A172 (cell line): ENCODE measurements at places on chromosomes 5 and 9.

GRCh38 chr9:35102465-35102768 is 514 bp downstream of the STOML2 start:
- no peak for DNase-seq

GRCh38 chr5:61322738-61323725 is 9.0 kb upstream of the ZSWIM6 start:
- DNase-seq, result peak; percentile 45

GRCh38 chr5:143397302-143398052 is 6.0 kb downstream of the NR3C1 start:
- no peak for DNase-seq

DNA sequence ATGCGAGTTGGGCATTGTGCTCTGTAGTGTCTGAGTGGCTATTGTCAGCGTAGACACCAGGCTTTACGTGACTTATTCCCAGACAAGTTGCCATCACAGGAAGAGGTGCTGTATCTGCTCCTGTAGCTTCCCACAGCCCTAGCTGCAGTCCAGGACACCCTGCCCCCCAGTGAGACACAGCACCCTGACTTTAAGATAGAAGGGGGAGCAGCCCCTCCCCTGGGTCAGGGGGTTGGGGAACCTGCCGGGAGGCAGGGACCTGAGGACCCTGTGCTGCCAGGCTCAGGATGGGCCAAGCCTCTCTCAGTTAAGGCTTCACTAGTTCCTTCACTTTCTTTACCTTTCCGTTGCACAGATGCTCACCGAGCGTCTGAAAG is 75.4 kb downstream of the NEK6 start:
- no peak for DNase-seq

- no peak for DNase-seq
These were observed 16.9 kb upstream of the CPLX2 start for GRCh38 chr5:175854231-175855040.

- DNase-seq, result peak; percentile 45
These were observed 459.7 kb downstream of the BNC2 start for GRCh38 chr9:16410601-16411280.

- no peak for DNase-seq
These were observed 392.6 kb upstream of the BRINP1 start for GRCh38 chr9:119761812-119762211.

DNA sequence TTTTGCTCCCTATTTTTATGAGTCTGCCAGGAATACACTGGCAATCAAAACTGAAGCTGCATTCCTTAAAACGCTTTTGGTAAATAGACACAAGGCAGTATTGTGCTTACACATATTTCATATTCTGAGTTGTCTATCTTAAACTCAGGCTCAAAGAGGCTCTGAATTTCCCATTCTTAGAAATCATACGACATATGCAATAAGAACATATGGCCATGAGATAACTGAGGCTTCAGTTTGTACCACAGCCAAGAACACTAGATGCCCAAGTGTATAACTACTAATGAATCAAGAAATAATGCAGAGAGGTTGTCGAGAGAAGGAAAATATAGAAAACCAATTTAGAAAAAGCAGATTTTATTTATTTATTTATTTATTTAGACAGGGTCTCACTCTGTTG is 357.4 kb downstream of the NDUFS4 start:
- DNase-seq, result no peak

DNA sequence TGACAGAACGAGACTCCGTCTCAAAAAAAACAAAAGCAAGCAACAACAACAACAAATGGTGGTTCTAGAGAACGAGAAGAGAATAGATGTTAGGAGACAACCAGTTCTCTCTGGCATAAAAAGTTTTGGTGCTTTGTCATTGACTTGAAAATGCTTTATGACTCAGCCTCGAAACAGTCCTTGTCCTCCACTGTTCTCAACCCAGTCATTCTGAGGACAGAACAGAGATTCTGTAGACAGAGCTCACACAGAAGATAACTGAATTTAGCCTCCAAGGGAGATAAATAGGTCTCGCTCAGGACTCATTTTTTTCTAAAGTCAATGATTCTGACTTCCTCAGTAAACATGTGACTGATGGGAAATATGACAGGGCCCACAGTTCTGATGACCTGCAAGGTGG is 76.0 kb upstream of the FSTL4 start:
- DNase-seq, result peak; percentile 34

DNA sequence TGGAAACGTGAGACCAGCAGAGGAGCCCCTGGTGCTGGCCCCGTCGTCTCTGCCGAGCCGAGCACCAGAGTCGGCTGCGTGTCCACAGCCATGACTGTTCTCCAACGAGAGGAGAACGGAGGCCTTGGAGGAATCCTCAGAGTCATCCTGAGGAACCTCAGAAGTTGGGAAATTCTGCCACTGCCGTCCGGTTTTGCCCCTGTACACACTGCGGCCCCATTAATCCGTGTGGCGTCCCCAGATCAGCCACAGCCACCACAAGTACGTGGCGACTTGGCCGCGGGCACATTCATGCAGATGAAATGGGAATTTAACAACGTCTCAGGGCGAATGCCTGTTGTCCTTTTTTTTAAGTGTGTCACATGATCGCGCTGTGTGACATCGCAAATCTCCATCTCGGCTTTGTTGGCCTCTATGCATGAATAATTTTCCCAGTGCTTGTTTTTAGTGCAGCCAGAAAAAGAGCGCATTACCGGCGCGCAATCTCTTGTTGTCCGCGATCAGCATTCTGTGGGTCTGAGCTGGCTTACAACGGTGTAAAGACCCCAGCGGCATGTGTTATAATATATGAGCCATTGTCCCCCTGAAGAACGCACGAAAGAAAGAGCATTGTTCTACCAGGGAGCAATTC is 323.0 kb upstream of the IRX4 start:
- no peak for DNase-seq

DNA sequence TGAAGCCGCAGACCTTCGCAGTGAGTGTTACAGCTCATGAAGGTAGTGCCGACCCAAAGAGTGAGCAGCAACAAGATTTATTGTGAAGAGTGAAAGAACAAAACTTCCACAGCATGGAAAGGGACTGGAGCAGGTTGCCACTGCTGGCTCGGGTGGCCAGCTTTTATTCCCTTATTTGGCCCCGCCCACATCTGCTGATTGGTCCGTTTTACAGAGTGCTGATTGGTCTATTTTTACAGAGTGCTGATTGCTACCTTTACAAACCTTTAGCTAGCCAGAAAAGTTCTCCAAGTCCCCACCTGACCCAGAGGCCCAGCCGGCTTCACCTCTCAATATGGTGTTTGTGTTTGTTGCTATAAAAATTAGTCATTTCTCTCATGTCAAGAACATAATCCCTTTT is 49.7 kb downstream of the RECK start:
- DNase-seq, result no peak

DNA sequence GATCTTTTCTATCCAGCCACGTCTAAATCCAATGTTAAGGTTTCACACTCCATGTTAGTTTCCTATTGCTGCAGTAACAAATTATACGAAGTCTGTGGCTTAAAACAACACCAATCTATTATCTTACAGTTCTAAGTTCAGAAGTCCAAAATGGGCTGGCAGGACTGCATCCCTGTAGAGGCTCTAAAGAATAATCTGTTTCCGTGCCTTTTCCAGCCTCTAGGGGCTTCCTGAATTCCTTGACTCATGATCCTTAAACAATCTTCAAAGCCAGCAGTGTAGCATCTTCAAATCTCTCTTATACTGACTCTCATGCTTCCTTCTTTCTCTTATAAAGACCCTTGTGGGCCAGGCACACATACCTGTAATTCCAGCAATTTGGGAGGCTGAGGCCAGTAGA is 6.8 kb downstream of the PLGRKT start:
- no peak for DNase-seq

DNA sequence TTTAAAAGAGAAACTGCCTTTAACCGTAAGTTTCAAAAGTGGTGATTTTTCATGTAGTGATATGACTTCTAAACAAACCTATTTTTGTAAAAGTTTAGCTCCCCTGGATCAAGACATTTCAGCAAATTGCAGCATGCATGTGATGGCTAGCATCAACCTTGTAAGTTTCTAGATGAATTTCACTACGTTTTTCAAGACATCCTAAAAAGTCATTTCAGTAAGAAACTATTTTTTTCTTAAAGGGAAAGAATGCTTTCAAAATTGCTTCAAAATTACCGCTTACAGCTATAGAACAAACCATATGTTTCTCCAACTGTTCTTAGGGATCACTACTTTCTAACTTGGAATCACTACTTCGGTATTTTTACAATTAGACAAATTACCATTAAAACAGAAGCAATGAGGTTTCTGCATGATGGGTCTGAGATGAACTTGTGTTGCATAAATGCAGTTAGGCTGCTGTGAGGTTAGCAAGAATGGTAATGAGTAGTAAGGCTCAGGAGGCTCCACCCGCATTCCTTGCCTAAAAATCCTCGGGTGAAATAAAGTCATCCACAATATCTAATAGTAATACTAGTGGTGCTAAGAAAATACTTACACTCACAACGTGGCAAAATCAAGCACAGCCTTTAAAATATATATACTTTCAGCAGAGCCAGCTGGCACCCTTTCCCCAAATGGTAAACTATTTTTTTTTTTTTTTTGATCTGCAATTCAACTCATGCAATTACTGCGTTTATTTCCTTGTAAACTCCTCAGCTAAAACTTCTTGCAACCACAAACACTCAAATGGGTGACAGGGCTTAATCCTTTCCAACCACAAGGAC is 53.8 kb downstream of the CDC14B start:
- peak; percentile 65 for DNase-seq

DNA sequence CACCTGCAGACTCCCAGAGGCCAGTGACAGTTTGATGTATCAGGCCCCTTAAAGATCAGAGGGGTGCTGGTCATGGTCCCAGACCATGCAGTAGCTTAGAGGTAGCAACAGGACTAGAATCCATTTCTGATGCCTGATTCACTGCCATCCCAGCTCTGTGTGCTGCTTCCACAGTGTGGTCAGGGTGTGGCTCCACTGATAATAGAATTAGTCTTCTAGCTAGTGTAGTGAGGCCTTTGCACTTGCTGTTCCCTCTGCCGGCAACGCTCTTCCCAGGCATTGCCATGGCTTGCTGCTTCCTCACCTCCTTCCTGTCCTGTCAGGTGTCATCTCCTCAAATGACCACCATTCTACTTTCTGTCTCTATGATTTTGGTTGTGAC is 15.8 kb downstream of the PPARGC1B start:
- DNase-seq, result no peak

- DNase-seq, result peak; percentile 66
These were observed 12.0 kb downstream of the UIMC1 start for GRCh38 chr5:176994460-176995121.

DNA sequence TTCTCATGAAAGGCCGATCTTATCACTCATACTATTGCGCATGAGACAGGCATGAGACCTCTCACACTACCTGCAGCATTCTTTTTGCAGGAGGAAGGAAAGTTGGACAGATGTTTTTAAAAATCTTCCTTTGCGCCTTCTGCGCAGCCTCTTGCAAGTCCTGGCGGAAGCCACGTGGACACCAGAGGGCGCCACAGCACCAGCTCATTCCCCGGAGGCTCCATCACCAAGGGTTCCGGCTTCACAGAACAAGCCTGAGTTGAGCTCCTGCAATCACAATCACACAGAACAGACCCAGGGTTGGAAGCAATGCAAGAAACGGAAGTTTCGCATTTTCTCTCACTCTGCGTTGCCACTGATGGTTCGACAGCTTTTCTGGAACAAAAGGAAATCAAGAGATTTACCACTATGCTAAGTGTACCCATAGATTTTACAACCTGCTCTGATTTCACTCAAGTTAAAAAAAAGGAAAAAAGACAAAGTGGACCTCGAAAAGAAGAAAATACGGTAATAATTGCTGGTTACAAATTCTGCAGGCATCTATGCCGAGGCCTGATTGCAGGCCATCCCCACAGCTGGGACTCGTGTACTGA is 304.7 kb upstream of the MSX2 start:
- DNase-seq, result peak; percentile 94

- peak; percentile 56 for DNase-seq
These were observed 235.9 kb downstream of the DMRTA1 start for GRCh38 chr9:22682536-22682935.

DNA sequence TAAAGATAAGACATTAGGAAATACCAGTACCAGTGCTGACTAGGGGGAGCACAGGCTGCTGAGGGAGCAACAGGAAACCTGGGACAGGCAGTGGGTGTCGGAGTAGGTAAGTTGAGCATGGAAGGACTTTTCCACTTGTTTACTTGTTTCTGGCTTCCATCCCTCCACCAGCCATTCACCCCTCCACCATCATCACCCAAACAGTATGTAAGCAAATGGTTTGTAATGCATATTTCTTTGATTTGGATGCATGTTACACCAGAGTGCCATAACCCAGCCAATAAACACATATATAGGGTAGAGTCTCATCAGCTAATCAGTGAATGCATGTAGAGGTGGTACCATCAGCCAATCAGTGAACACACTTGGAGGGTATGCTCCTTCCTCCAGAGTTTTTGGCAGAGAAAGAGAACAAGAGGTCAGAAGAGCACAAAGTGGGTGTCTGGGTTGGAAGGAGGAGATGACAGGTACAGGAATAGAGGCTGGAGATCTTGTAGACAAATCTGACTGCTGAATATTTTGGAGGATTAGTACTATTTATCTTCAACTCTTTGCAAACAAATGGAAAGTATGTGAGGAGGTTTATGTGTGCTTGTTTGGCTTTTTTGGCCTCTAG is 37.7 kb upstream of the PDE8B start:
- DNase-seq, result no peak

DNA sequence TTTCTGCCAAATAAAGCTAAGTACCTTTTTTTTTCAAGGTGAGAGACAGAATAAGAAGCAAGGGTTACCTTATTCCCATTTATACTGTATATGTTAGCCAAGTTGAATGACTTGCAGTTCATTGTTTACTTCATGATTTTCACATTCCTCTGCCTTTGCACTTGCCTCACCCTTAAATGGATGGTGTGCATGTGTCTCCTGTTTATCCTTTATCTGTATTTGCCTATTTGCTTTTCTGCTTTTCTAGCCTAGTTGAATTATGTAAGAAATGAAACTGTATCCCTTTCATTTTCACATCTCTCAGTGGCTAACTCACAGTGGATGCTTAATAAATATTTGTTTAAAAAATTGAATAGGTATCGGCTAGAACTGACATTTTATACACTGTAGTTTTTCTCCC is 200.8 kb upstream of the ST8SIA4 start:
- no peak for DNase-seq

DNA sequence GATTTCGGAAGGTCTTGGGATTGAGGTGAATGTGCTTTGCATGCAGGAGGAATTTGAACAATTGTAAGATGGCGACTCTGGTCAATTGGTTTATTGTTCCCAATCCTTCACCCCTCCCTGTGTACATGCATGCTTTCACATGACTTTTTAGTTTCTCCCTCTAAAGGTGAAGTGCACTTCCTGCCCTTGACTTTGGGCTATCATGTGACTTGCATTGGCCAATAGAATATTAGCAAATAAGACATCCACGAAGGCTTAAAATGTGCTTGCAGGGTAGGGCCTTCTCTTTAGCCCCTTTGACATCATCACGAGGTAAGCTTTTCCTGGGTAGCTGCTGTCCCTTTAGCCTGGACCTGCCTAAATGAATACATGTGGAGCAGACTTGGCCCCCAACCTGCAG is 8.1 kb upstream of the ZBTB43 start:
- DNase-seq, result no peak

- peak; percentile 70 for DNase-seq
These were observed 86.1 kb downstream of the SH3TC2 start for GRCh38 chr5:148976569-148977381.
